ENCODE measurements at places on chromosomes 1 and 21.
A peak's percentile ranks its signal among the peaks of the same experiment; 100 is the strongest.

DNA sequence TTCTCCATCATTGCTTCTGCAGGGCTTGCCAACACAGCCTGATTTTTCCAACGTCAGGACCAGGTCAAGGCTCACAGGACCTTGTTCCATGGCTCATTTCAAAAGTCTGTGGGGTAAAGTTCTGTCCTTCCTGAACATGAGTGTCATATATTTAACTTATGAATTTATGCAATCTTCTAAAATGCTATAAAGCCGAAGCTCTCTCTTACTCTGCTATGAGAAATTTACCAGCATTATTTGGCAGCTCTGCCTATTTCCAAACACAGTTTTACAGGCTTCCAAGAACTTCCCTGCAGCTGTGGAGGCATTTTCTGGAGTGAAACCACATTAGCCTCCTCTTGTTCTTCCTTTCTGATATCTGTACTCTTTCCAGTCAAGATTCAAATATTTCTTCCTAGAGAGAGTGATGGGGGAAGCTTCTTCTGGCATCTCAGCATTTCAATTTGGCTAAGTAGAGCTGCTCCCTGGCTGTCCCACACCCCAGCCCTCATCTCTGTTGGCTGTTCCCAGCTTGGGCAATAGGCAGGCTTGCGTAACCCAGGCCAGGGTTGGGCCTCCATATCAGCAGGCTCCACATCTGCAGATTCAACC lies 15.6 kb upstream of the HMGCS2 start:
- no peak for DNase-seq

GRCh38 chr1:109950509-109950908 lies 34.1 kb upstream of the AHCYL1 start:
- DNase-seq, result no peak

DNA sequence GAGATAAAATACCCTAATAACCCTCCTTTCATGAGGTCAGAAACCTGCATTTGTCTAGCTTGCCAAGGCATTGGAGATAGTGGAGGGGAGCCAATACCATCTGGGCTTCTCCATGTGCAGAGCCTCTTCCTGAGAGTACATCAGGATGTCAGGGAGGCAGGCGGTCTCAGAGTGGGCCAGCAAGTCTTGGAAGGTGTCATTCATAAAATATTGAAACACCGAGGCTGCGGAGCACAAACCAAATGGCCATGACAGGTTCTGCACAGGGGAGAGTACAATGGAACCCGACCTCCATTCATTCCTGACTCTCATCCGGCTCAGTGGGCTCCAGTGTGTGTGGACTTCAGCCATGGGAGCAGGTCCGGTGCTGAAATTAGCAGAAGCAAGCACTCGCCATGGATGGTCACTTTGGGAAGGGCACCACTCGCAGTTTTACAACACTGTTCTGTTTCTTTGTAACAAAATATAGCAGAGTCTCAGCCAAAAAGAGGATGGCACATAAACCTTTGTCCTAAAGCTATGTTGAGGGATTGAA lies 446.6 kb downstream of the SIPA1L2 start:
- no peak for DNase-seq

DNA sequence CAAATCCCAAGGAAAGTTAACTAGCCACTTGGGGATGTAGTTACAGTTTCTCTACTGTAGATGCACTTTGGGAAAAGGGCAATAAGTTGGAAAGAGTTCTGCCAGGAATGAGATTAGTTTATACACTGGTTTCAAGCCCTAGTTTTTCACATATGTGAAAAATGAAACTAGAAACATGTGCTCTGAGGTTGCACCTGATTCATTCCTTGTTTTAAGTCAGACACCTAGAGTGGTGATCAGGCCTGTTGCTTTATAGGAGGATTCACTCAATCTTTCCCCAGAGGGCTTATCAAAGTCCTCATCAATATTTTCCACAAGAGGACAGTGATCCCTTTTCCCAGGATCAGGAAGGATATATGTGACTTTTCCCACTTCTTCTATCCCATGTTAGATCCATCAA lies 515.9 kb upstream of the PKN2 start:
- no peak for DNase-seq

- DNase-seq, result no peak
Measured at GRCh38 chr1:159211331-159212136, 6.9 kb downstream of the ACKR1 start.

GRCh38 chr1:39115271-39116110 lies 89.0 kb upstream of the MACF1 start:
- no peak for DNase-seq

- peak; percentile 50 for DNase-seq
Measured at GRCh38 chr1:168082008-168082876, 54.5 kb downstream of the GPR161 start.

DNA sequence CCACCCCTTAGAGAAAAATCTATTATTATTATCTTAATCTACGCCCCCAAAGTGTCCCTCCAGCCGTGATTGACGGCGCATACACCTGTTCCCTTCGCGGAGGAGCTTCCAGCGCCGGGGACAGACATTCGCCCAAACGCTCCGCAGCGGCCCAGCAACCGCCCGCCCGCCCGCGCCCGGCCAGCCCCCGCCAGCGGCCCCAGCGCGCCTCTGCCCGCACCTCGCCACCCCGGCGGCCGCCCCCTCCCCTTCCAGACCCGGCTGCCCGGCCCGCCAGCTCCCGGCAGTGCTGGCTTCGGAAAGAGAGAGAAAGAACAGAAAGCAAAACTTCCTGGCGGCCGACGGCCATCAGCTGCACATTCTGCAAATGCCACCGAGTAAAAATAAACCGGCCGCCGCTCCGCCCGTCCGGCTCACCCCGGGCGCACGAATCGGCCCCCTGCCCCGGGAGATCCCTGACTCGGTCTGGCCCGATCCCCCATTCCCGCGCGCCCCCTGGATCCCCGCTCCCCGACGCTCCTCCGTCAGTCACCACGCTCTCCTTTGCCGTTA lies 1.6 kb downstream of the CASZ1 start:
- DNase-seq, result no peak

DNA sequence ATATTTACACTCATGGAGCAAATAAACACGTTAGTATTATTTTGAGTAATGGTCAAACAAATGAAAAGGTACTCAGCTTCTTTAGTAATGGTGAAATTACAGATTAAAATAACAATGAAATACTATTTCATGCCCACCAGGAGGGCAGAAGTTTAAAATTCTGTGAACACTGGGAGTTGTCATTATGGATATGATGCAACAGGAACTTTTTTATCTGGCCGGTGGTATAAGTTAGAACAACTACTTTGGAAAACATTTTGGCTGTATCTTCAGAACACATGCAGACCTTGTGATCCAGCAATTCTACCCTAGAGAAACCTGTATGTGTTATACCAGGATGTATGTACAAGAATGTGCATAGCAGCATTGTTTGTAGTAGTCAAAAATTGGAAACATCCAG lies 23.2 kb upstream of the PPP1R8 start:
- no peak for DNase-seq

DNA sequence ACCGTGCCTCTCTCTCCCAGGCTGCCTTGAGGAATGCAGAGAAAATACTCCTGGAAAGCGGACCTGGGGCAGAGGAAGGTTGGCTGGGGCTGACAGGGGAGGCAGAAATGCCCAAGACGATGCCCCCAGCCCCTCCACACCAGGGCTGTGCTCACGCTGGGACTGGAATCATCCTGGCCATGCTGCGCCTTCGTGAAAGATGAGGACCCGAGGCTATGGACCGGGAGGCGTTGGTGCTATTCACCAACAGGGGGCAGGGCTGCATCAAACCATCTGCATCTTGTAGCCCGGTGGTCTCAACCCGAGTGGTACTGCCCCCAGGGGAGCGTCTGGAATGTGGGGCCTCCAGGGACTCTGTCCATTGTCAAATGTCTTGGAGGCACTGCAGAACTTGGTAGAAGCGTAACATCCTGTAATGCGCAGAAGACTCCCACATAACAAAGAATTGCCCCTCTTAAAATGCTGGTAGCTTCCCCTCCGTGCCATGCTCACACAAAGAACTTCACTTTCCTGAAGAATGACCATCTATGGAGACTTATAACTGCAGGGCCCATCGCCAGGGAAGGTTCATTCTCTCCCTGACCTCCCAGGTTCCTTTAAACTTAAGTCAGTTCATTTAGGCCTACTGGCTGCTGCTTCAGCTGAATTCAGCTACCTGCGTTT lies 251.2 kb downstream of the RRAGC start:
- DNase-seq, result no peak

All from NCI-H748 treated with DMSO at 0.1 percent for 48 hours (cell line).